M059J (cell line): ENCODE measurements at places on chromosomes 16 and 17.

- DNase-seq: peak; percentile 60
Measured at GRCh38 chr16:53881371-53881770, 177.4 kb downstream of the FTO start.

DNA sequence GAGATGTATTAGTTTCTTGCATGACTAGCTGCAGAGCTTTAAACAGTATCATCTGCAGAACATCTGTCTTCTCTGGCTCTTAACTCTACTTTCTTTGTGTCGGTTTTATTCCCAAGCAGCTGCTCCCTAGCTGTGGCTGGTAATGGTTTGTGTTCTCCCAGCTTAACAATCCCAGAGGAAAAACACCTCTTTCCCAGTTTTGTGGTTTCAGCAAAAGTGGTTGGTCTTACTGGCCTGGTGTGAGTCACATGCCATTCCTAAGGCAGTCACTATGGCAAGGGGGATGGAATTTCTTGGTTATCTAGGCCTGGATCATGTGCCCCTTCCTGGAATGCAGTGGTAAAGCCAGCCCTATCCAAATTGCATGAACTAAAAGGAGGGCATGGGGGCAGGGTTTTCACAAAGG lies 27.5 kb downstream of the OMG start:
- DNase-seq: peak; percentile 98

DNA sequence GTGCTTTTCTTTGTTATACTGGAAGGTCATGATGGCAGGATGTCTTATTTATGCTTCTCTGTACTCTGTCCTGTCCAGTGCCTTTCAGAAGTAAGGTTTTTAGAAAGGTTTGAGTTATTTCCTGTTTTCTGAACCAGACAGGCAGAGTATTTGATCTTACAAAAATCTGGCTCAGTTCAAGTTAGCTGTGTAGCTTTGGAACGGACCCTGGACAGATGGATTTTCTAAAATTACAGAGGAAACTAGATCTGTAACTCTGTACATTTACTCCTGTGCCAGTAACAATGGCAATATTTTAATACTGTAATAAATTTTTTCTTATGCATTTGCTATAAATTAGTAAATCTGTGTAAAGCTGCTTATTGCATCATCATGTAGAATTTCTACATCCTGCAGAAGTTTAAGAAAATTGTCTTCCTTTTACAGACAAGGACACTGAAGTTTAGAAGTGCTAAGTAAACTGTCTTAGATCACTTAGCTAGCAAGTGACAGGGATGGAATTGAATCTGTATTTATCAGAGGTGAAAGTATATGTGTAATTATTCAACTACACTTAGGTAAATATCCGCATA lies 347.6 kb downstream of the WWOX start:
- no peak for DNase-seq

DNA sequence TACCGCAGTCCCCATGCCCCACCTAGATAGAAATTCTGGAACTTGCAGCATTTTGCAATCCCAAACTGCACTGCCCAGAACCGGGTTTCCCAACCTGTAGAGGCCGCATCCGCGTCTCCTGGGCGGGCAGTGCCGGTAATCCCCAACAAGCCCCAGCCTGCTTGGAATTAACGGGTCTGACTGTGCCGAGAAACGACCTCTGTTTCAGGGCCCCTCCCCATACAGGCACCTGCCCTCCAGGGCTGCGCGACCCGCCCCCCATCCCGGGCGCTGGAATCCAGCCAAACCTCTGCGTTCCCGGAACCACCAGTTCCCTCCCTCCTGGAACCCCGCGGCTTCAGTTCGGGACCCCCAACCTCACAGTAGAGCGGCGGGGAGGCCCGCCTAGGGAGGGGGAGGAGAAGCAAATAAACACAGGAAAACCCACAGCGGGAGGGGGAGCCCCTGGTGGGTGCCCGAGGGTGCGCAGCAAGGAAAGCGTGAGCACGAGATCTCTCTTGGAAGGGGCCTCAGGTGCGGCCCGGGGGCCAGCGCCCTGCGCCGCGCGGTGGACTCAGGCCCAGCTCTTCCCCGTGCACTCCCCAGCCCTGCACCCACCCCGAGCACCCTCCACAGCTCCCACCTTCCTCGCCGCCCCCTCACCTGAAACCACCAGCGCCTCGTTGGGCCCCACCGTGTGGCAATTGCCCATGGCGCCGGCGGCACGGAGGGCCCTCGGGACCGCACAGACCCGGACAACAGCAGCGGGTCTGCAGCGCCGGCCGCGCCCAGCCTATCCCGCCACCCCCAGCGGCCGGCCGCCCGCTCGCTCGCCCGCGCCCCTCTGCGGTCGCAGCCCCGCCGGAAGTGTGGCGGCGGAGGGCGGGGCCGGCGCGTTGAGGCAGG lies at the start of gene FLOT2:
Gene FLOT2 (minus strand): TSS at position 850 of the 885 bp plus-strand sequence. CDS start 159 bp downstream, at position 691.
- DNase-seq: no peak

DNA sequence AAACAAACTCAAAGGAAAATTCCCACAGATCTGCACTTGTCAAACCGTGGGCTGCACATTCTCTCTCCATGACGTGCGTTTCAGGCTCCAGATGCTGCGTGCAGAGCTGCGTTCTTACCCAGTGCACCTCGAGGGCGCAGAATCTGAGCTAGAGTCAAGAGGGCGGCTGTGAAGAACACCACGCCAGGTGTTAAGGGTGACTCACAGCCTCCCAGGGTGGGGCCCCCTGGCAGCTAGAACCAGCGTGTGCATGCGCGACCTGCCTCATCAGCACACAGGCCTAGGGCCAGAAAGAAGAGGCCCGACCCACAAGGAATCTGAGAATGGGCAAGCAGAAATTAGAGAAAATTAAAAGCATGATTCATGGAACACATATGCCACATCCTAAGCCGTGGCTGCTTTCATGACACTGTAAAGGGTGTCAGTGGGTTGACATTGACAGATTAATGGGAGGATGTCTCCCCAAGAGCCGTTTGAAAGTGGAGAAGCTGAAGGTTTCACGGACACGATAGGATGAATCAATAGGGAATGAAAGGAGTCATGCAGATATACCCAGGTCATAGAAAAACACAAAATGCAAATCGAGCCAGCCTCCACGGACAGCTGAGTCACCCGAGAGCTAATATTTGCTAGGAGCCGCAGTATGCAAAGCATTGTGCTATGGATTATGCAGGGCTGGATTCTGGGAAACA lies 29.0 kb downstream of the MARCHF10 start:
- peak; percentile 96 for DNase-seq

DNA sequence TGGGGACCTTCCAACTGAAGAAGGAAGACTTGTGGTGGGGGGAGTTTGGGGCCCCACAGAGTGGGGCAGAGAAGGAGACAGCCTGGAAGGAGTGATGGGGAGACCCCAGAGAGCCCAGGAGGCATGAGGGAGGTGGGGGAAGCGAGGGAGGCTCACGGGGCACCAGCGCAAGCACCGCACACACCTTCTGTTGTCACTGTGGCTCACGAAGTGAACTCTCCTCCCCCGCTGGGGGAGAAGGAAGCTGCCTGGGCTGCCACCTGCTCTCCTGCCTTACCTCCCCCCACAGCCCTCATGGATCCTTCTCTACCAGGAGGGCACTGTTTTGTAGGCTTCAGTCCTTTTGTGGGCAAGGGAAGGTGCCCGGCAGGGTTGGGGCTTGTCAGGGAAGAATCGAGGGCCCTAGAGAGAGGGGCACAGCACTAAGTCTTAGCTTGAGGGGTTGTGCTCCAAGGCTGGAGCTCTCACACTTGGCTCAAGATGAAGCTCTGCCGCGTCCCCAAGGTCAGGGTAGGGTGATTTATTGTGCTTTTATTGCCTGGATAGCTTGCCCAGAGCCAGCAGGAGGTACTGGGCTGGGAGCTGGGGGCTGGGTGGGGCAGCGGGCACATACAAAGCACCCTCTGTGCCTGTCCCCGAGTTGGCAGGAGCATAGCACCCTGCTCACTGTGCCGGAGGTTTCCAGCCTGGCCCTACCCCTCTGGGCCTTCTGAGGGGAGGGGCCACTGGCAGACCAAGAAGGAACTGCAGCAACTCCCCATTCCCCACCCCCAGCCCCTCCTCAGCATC lies 4.6 kb upstream of the STARD3 start:
- DNase-seq: no peak

DNA sequence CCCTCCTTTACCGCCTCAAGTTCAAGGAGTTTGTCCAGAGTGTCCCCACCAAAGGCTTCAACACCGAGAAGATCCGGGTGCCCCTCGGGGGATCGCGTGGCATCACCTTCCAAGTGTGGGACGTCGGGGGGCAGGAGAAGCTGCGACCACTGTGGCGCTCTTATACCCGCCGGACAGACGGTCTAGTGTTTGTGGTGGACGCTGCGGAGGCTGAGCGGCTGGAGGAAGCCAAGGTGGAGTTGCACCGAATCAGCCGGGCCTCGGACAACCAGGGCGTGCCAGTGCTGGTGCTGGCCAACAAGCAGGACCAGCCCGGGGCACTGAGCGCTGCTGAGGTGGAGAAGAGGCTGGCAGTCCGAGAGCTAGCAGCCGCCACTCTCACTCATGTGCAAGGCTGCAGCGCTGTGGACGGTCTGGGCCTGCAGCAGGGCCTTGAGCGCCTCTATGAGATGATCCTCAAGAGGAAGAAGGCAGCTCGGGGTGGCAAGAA lies 1.1 kb downstream of the ARL4D start:
- DNase-seq: no peak

DNA sequence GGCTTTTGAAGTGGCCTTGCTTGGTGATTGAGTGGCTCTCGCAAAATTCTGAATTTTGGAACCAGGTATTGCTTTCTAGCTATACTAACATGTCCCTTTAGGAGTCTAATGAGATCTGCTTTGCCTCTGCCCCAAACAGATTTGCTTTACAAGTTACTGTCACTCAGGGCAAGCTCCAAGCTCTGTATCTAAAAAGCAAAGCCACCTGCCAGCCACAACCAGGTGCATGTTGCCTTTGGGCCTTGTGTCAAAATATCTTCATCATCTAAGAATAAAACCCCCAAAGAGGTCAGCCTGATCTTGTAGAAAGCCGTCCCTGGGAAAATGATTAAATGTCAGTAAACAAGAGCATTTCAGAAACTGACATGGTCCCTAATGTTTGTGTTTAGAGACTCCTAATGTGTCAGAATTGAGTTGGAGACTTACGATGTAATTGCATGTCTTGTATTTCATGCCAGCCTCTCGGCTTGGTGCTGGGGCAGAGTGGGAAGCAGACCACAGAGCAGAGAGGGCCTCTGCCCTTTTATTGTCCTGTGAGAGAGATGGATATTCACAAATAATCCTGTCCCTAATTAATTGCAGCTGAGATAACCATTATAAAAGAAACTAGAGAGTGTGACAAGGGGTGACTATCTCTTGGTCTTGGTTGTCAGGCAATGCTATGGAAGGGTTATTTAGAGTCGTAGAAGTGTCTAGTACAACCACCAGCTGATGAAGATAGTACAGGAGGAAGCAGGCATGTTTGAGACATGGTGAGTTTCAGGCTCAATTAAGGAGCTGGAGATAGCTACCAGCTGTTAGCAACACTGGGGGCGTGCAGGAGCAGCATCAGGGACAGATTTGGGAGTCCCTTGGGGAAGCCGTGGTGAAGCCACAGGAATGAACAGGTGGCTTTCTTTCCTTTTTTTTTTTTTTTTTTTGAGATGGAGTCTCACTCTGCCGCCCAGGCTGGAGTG lies 90.7 kb downstream of the PITPNC1 start:
- DNase-seq: no peak

- no peak for DNase-seq
Measured at GRCh38 chr16:49799172-49799571, 56.7 kb downstream of the ZNF423 start.

DNA sequence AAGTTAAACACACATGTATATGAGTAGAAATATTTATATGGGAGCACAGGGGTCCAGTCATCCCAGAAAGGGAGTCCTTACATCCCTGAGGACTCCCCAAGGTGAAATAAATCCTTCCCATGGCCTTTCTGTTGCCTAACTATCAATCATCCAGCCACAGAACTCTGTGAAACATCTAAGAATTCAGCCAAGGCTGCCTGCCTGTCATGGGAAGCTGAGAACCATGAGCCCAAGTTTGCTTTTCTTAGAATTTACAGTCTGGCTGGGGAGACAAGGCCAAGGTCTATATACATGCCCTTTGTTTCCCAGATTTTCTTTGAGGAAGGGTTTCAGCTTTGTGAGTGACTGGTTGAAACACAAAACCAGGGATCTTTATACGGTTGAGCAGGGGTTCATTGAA lies 15.8 kb downstream of the MYL4 start:
- peak; percentile 47 for DNase-seq

DNA sequence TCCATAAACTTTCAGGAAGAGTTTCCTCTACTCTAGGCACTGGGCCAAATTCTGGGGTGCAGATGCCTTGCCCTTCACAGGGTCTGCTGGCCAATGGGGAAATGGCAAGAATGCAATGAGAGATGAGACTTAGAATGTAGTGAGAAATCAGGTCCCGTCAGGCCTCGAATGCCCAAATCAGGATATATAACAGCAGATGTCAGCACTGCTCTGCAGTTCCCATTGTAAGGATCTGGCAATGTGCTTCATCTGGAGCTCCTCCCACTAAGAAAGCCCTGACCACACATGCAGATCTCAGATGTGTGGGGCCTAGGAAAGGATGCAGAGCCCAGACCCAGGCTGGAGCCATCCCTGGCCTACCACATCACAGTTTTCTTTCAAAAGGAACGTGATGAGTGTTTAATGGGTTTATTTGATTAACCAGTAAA lies 13.9 kb upstream of the LPCAT2 start:
- DNase-seq: peak; percentile 78

DNA sequence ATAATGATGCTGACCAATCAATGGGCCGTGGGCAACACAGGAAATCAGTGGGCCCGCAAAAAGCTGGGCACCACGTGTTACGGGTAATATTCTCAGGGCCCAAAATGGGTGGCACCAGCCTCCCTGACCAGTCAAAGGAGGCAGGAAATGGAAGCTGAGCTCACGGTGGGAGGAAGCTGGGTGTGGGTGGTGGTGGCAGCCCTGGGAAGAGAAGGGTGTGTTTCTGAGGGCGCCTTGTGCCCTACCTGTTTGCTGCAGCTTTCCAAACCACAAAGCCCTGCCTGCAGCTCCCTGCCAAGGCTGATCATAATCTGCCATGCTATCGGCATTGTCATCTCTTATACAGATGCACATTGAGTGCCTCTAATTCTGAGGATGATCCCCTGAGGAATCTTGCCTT lies 457.9 kb downstream of the SLC39A11 start:
- DNase-seq: no peak

- DNase-seq: no peak
Measured at GRCh38 chr17:27567563-27567859, 63.5 kb upstream of the LGALS9 start.

DNA sequence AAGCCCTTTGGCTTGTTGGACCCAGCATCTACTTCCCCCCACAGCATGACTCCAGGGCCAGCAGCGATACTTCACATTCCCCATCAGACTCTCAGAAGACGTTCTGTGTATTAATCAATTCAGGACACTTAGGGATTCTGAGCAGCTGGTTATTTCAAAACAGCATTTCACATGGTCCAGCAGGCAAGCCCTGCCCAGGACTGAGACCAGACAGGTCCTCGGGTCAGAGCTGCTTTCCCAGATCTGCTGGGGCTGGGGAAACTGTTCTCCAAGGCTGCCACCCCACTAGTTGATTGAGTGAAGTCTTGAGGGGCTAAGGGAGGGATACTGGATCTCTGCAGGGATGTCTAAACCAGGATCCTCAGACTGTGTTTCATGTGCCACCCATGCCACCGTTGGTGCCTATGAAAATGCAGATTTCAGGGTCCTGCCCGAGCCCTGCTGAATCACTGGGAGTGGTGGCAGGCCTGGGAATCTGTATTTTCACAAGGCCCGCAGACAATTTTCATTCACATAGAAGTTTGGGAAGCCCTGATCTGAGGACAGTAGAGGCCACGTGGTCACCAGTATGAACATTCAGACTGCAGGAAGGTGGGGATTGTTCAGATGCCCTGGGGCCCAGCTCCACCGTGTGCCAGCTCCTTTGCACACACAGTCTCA lies 40.6 kb upstream of the CDH5 start:
- DNase-seq: no peak
